ENCODE measurements at places on chromosomes 3 and 15.

DNA sequence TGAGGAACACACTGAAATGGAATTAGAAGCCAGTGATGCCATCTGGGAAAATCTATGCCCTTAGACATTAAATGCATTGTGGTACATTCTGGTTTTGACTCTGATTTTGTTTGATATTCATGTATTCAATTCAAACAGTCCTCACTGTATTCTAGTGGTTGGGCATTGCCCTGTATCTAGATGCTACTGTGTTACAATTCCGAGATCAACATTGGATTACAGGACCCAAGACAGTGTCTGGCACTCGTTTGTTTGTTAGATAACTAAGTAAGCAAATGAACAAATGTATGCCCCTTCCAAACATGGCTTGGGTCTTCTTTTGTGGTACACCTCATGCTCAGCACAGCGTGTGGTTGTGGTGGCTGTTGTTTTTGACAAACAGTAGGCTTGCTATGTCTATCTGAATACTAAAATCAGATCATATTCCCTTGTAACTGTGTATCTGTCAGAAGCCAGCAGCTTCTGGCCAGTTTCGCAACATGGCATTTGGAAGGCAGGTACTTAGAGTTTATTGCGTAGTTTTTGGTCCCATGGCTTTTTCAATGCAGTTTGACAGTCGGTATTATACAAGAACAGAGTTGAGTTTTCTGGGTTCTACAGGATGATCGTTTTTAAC, 5.7 kb downstream of the FILIP1L start:
- no peak for DNase-seq

- no peak for DNase-seq
Observed at GRCh38 chr3:37320276-37320675, 145.9 kb upstream of the LRRFIP2 start.

DNA sequence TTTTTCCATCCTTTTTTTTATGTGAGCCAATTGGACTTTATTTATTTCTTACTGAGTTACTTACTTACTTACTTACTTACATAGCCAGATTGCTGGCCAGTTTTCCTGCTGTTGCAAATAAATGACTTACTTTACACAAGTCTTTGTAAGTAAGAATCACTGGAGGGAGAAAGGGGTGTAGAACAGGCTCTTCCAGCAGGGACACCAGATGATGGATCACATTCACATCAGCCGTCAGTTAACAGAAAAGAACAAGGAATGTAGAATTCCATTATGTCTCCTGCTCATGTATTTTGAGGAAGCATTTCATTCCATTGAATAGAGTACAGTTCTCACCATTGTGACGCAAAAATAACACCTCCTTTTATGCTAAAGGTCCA, 188.6 kb downstream of the FNDC3B start:
- no peak for DNase-seq

DNA sequence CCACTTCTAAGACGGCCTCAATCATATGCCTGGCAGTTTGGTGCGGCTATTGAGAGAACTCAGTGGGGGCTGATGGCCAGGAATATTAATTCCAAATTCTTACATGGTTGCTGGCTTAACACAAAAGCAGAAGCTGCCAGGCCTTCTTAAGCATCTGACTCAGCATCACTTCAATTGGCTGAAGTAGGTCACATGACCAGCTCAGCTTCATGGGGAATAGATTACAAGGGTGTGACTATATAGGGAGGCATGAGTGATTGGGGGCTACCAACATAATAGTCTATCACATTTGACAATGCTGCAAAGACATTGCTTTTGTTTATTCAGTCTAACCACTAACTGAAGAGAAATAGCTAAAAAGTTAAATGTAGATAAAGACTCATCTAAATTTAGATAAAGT, 101.6 kb upstream of the ANKRD28 start:
- no peak for DNase-seq

DNA sequence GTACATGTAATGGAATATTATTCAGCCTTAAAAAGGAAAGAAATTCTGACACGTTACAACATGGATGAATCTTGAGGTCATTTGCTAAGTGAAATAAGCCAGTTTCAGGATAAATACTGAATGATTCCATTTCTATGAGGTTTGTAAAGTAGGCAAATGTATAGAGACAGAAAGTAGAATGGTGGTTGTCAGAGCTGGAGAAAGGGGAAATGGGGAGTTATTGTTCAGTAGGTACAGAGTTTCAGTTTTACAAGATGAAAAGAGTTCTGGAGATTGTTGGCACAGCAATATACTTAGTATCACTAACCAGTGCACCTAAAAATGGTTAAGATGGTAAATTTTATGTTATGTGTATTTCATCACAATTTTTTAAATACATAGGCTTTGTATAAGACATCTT, 60.6 kb downstream of the USP8 start:
- no peak for DNase-seq

GRCh38 chr3:178504128-178504527, 32.1 kb upstream of the KCNMB2 start:
- DNase-seq = no peak

- DNase-seq = no peak
Observed at GRCh38 chr3:96070678-96071077, 743.7 kb upstream of the EPHA6 start.

- DNase-seq = no peak
Observed at GRCh38 chr3:177705976-177706823, 508.9 kb upstream of the TBL1XR1 start.

GRCh38 chr15:83105440-83105839, 2.0 kb upstream of the TM6SF1 start:
- no peak for DNase-seq

DNA sequence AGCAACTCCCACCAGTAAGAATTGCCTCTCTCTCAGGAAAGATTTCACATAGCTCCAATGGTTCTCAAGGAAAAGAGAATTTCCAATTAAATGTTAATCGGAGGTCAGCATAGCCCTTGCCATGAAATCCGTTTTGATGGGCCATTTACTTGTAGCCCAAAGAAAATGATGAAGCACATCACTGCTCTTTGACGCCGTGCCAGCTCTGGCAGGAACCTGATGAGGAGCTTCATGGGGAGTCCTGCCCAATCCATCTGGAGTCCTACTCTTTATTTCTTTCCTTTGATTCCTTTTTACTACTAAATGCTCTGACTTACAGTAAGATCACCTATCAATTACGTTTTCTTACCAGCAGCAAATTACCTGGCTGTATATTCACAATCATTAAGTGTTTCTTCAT, 84.7 kb downstream of the FGF12 start:
- no peak for DNase-seq

DNA sequence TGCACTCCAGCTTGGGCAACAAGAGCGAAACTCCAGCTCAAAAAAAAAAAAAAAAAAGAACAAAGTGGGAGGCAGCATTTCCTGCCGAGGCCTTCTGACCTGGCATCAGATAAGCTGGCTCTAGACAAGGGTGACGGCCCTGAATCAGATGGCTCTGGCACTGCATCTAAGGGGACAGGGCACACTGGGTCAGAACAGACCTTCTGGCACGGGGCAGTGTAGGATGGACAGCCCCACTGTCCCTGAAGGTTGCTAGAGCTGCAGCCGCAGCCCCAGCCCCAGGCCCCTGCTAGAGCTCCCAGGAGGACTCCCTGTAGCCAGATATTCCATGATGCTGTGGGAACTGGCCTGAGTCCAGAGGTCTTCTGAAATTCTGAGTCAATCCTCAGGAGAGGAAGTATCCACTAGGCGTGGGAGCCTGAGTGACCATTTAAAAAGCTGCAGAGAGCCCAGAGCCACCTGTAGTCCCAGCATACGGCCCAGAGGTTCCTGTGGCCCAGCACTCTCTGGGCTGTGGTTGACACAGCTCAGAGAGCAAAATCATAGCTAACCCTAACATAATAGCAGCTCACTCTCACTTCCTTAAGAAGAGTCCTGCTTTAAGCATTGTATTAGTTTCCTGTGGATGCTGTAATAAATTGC, 69.2 kb upstream of the MFGE8 start:
- no peak for DNase-seq

DNA sequence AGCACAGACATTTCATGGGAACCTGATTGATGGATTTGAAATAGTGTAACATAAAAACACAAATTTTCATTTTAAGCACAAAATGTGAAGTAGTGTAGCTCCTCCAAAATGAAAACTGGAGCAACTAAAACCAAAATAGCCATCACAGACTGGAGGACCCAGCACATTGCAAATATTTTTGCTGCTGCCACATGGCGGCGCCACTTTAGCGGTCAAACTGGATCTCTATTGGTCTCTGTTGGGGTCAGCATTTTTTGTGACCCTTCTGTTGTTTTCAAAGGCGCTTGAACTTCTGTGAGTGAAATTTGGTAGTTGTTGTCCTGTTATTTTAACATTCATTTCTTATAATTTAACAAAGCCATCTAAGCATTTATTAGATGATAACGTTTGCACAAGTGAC, 259.9 kb downstream of the IL20RB start:
- DNase-seq = no peak

- no peak for DNase-seq
Observed at GRCh38 chr3:49733551-49733950, 9.8 kb upstream of the GMPPB start.

GRCh38 chr3:139674571-139675260, 3.1 kb downstream of the NMNAT3 start:
- no peak for DNase-seq
